ENCODE measurements at places on chromosomes 3 and 15. TPM values are rescaled to one million over a fixed set of nuclear protein-coding genes. Genes with fewer than 3 reads are reported as not detected.

GRCh38 chr3:107416138-107416537, 38.9 kb downstream of the CCDC54 start:
- H3K27ac ChIP-seq = no peak overlapping the region
- H3K36me3 ChIP-seq = no peaks in the 10 kb centered on the region
- H3K27me3 ChIP-seq = no peaks in the 10 kb centered on the region
- DNase-seq = no peak
- H3K4me1 ChIP-seq = peaks cover 3% of the 10 kb centered on the region
- no peak overlapping the region for H3K4me3 ChIP-seq

GRCh38 chr3:142808103-142808917, 80.6 kb downstream of the PCOLCE2 start:
- no peaks in the 10 kb centered on the region for H3K27me3 ChIP-seq
- peaks cover 12% of the 10 kb centered on the region for H3K4me1 ChIP-seq
- peak overlapping the region; percentile 70 for H3K27ac ChIP-seq
- no peak for DNase-seq

DNA sequence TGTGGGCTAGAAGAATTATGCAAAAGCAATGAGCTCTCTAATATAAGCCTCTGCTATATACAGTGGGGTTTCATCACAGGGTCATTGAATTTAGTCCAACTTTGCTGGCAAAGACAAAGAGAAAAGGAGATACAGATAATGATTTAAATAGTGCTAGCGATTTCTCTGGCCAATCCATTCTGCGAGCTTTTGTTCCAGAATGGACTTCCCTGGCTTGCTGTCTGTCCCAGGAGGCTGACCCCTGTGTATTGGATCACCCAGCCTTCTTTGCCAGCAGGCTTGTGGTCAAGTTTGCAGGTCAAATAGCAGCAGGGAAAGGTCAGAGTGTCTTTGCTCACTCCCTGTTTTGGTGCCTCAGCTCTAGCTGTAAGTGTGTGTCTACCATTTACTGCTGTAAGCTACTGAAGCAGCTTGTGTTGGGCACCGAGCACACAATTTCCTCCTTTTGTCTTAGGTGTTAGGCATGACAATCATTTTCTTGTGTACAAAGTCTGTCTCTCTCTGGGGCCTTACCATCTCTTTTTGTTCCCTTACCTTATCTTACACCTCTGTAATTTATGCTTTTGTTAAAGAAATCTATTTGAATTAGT, 55.7 kb downstream of the UNC13C start:
- no peak for DNase-seq
- H3K36me3 ChIP-seq = peaks cover 3% of the 10 kb centered on the region
- H3K27me3 ChIP-seq = no peaks in the 10 kb centered on the region

DNA sequence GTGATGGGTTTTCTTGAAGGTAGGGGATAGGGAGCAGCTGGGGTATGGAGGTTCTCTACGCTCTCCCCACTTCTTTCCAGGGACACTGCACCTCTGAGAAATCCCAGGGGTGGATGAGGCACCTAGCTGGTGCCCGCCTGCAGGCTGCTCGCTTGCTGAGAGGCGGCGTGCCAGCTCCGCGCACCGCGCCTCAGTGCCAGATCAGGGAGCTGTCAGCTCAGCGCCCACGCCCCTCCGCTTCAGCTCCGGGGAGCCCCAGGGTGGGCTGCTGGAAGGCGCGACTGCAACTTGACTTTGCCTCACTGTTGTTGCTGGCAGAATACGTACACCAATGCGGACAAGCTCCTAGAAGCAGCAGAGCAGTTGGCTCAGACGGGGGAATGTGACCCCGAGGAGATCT, 345.7 kb upstream of the UMPS start:
- H3K27ac ChIP-seq = no peak overlapping the region
- DNase-seq = no peak
- H3K36me3 ChIP-seq = peaks cover 3% of the 10 kb centered on the region
- H3K4me1 ChIP-seq = peaks cover 8% of the 10 kb centered on the region
- H3K4me3 ChIP-seq = no peak overlapping the region

MYD88 gene
- 39.8 TPM for total RNA-seq

- peak overlapping the region; percentile 58 for H3K27ac ChIP-seq
- no peaks in the 10 kb centered on the region for H3K27me3 ChIP-seq
- peaks cover 7% of the 10 kb centered on the region for H3K4me1 ChIP-seq
- no peaks in the 10 kb centered on the region for H3K36me3 ChIP-seq
Measured at GRCh38 chr3:77456906-77457305, 417.0 kb downstream of the ROBO2 start.

DNA sequence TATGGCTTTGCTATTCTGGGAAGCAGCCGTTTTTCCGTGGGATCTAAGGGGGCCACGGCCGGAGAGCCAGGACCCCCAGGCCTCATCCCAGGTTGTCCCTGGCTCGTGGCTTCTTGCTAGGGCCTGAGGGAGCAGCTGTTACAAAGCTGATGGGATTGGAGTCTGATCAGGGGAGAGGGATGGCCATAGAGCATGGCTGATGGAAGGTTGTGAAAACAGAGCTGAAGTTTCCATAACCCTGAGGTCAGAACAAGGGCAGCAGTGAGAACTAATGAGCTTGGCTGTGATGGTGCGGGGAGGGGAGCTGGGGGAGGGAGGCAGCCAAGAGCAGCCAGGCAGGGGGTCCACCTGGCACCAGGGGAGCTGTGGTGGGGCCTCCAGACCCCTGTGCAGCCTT, 63.0 kb downstream of the LINGO1 start:
- H3K4me3 ChIP-seq = peak overlapping the region; percentile 73
- H3K4me1 ChIP-seq = peaks cover 53% of the 10 kb centered on the region
- peaks cover 5% of the 10 kb centered on the region for H3K27me3 ChIP-seq
- no peaks in the 10 kb centered on the region for H3K36me3 ChIP-seq

GBE1 gene
- total RNA-seq = 16.8 TPM

DNA sequence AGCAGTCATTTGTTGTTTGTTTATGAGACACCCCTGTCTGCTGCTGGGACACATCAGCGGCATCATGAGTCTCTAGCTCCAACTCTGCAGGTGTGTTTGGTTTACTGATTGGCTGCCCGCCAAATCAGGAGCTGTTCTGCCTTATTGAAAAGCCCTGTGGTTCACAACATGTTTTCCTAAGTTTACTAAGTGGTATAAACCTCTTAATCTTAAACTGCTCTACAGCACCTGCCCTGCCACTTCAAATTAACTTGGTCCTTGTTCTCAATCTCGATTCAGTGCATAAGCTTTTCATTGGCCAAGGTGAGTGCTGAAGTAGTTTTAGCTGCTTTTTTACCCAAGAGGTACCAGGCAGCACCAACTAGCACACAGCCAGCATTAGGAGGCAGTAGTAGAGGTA, 77.8 kb upstream of the WDR72 start:
- no peak overlapping the region for H3K27ac ChIP-seq
- no peaks in the 10 kb centered on the region for H3K36me3 ChIP-seq
- no peak for DNase-seq
- no peak overlapping the region for H3K4me3 ChIP-seq

SLC12A1 gene
- total RNA-seq = 0.20 TPM

- peak overlapping the region; percentile 74 for H3K27ac ChIP-seq
- H3K4me3 ChIP-seq = no peak overlapping the region
- DNase-seq = no peak
- peaks cover 10% of the 10 kb centered on the region for H3K27me3 ChIP-seq
- peaks cover 28% of the 10 kb centered on the region for H3K4me1 ChIP-seq
- no peaks in the 10 kb centered on the region for H3K36me3 ChIP-seq
Measured at GRCh38 chr3:170471149-170471548, 52.5 kb downstream of the CLDN11 start.

- H3K27ac ChIP-seq = no peak overlapping the region
- peaks cover 5% of the 10 kb centered on the region for H3K4me1 ChIP-seq
- DNase-seq = no peak
- peaks cover 16% of the 10 kb centered on the region for H3K36me3 ChIP-seq
- H3K27me3 ChIP-seq = no peaks in the 10 kb centered on the region
Measured at GRCh38 chr15:72482275-72482674, 8.1 kb downstream of the ARIH1 start.

DNA sequence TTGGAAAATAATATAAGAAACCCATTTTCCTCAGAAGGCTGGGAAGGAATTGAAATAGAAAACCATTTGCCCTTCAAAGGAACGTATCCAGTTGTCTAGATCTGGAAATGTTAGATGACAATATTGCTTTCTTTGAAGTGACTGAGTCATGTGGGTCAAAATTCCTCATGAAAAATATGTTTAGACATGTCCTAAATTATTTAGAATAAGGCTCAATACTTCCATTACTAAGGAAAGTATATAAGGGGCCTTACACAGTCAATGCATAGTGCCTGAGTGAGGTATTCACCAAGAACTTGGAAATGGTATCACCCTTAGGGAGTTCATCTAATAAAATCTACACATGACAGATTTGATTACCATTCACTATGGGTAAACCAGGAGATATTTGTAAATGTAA, 619.8 kb upstream of the KCNMB2 start:
- H3K36me3 ChIP-seq = peaks cover 10% of the 10 kb centered on the region
- no peaks in the 10 kb centered on the region for H3K27me3 ChIP-seq
- no peak overlapping the region for H3K27ac ChIP-seq

SLC22A14 gene
- total RNA-seq = not detected

LNP1 gene
- total RNA-seq = 6.9 TPM

GRCh38 chr3:11379238-11379823, 107.1 kb downstream of the ATG7 start:
- peak; percentile 19 for DNase-seq
- H3K4me3 ChIP-seq = peak overlapping the region; percentile 61
- no peaks in the 10 kb centered on the region for H3K27me3 ChIP-seq
- no peaks in the 10 kb centered on the region for H3K36me3 ChIP-seq

- H3K27me3 ChIP-seq = peaks cover 3% of the 10 kb centered on the region
- no peak overlapping the region for H3K4me3 ChIP-seq
- H3K27ac ChIP-seq = no peak overlapping the region
- no peak for DNase-seq
- H3K4me1 ChIP-seq = no peaks in the 10 kb centered on the region
Measured at GRCh38 chr3:131535131-131535530, 32.4 kb upstream of the MRPL3 start.

DNA sequence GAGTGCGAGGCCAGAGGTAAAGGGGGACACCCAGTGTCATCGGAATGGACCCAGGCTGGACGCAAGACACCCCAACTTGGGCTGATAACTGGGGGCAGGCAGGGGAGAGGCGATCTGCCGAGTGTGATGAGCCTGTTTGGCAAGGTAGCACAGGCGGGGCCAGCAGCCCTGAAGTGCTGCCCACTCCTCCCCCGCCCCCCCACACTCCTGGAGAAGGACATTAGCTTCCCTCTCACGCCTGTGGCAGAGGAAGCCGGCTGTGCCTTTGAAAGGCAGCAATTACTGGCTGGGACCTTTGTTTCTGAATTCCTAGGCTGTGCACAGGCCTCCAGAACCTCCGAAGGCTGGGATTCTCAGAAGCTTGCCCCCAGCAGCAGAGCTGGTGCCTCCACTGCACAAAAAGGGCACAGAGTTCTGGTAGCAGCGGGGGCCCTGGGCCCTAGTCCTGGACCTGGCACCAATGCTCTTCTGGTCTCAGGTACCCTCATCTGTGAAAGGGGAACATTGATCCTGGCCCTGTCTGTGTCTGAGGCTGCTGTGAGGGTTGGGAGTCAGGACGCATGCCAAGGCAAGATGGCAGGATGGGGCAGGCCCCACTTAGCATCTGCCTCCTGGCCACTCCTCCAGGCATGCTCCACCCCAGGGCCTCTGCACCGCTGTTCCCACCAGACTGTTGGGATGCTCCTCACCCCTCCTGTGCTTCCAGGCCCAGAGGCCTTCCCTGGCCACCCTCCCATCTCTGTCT, 28.6 kb downstream of the IQSEC1 start:
- peak overlapping the region; percentile 44 for H3K4me3 ChIP-seq
- H3K4me1 ChIP-seq = peaks cover 72% of the 10 kb centered on the region
- H3K27me3 ChIP-seq = no peaks in the 10 kb centered on the region
- no peaks in the 10 kb centered on the region for H3K36me3 ChIP-seq

DVL3 gene
- total RNA-seq = 93.8 TPM

KNG1 gene
- not detected for total RNA-seq

CILP gene
- 0.14 TPM for total RNA-seq

DNA sequence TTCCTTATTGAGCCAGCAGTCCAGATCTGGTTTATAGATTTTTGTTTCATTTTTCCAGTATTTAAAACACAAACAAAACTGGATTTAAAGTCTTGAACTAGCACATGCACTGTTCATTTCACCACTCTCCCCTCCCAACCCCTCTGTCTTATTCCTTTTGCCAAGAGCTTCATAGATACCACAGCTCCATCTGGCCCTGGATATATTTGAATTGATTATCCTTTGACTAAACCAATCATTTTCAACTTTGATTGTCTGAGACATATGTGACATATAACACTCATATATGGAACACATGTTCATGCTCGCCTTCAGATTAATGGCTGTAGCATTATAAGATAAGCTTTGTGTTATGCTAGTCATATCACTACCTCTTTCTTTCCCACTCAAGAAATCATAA, 376.6 kb upstream of the NAALADL2 start:
- H3K27ac ChIP-seq = no peak overlapping the region
- H3K4me3 ChIP-seq = no peak overlapping the region
- no peak for DNase-seq
- H3K27me3 ChIP-seq = no peaks in the 10 kb centered on the region
- no peaks in the 10 kb centered on the region for H3K36me3 ChIP-seq
- no peaks in the 10 kb centered on the region for H3K4me1 ChIP-seq
